ENCODE measurements at places on chromosomes 7 and 10.

DNA sequence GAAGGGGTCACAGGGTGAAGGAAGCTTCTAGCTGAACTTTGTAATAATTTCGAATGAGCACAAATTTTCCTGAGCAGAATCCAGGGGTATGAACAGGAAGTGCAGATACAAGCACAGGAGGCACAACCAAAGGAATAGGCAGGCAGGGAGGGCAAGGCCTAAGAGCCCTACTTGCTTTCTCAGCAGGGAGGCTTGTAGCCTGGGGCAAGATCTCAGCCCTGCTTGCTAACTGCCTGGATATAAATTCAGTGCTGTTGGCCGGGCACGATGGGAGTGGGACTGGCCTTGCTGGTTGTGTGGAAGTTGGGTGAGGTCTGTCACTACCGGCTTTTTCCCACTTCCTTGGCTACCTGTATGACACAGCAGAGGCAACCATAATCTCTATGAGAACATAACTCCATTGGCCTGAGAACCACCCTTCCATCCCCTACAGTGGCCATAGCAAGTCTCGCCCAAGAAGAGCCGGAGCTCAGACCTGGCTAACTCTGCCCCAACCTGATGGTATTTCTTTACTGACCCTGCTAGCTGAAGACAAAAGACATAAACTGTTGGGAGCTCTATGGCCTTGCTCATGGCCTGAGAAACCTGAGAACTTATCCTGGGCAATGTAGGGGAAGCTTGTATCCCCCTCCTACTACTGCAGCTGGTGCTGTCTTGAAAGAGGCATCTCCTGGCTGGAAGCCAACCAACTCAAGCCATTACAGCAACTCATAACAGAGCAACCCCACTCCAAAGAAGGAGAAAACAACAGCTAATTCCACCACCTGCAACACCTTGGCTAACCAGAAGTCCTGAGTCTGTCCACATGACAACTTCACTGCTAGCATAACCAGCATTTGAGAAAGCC lies 27.6 kb downstream of the CLDN12 start:
- DNase-seq, result no peak

DNA sequence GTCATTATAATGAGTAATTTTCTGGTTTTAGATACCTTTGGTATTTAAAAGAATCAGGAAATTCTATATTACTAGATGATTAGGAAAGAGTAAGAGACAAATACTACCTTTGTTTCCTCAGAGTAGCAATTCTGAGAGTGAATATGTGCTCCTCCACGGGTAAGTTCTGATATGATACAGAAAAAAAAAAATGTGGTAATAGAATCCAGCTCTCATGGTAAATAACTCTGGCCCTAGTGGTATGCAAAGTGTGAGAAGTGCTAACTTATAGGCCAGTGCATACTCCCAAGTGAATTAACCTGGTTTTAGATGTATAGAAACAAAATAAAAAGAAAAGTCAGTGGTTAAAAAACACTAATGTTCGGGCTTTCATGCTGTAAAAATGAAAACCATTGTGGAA lies 512.6 kb upstream of the SEMA3D start:
- no peak for DNase-seq

DNA sequence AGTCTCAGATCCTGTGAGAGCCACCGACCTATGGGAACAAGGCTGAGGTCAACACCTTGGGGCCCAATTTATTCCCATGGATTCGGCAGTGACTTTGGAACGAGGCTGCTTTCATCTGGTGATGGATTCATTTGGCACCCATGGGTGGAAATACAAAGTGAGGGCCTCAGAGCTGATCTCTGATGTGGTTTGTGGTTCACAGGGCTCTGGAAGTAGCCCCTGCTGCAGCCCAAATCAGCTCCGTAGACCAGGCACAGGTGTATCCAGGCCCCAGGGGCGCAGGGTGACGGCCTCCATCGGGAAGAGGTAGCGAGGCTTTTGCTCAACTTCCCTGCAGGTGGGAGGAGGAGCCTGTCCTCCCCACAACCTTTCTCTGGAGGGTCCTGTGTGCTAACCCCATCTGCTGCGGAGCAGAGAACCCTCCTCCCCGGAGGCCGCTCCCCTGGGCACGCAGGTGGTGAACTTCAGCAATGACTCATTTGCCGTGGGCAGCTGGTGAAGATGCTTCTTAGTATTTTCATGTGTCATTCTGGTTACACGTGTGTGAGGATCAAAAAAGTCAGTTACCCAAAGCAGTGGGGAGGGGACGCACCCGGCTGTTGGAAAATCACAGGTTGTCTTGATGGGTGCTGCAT lies 7.5 kb upstream of the JAKMIP3 start:
- no peak for DNase-seq

- DNase-seq, result no peak
These were observed 20.9 kb upstream of the LFNG start for GRCh38 chr7:2498708-2499107.

- DNase-seq, result no peak
These were observed 71.6 kb downstream of the THSD7A start for GRCh38 chr7:11760372-11760771.

DNA sequence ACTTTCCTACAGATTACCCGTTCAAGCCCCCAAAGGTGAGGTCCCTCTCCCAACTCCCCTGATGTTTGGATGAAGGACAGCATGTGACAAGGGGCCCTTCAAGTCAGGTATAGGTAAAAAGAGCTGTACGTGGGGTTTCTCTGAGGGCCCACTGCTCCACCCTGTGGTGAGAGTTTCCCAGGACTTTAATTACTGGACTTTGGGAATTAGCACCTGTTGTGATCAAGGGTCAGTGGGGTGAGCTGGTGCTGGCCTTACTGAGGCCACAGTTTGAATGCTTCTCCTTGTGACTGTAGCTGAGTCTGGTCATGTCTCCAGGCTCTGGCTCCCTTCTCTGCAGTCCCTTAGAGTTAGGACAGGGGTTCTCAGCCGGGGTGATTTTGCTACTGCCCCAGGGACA lies 16.8 kb downstream of the UBE2D4 start:
- no peak for DNase-seq

DNA sequence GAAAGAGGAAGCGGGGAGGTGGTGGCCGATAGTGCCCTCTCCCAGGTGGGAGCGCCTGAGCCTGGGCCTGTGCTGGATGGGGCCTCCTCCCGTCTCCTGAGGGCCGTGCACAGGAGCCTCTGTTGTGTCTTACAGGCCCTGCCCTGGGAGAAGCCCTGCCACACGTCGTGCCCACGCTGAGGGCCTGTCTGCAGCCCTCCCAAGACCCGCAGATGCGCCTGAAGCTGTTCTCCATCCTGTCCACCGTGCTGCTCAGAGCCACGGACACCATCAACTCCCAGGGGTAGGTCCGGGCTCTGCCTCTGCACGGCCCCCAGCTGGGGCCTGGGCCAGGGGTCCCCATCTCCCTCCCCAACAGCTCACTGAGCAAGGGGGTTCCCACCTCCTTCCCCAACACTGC lies 43.3 kb upstream of the PRKAR1B start:
- no peak for DNase-seq

DNA sequence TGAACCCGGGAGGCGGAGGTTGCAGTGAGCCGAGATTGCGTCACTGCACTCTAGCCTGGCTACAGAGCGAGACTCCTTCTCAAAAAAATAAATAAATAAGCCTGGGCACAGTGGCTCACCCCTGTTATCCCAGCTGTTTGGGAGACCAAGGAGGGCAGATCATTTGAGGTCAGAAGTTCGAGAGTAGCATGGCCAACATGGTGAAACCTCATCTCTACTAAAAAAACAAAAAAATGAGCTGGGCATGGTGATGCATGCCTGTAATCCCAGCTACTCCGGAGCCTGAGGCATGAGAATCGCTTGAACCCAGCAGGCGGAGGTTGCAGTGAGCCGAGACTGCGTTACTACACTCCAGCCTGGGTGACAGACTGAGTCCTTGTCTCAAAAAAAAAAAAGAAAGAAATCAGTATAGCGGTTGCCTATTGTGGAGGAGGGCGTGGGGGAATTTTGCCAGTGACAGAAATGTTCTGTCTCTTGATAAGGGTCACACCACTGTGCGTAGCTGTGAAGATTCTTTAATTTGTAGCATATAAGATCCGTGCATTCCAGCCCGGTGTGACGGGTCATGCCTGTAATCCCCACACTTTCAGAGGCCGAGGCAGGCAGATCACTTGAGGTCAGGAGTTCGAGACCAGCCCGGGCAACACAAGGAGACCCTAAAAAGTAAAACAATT lies 17.9 kb upstream of the EIF3B start:
- no peak for DNase-seq

GRCh38 chr7:75611557-75612178 lies 119.5 kb downstream of the SPDYE5 start:
- peak; percentile 42 for DNase-seq

- no peak for DNase-seq
These were observed 5.0 kb upstream of the SEC31B start for GRCh38 chr10:100524638-100525037.

Measured in ovary (tissue), 10 donors.